Activated CD8-positive, alpha-beta memory T cell treated with anti-CD3 and anti-CD28 coated beads for 24 hours (primary cell): ENCODE measurements at places on chromosomes 2 and 18.

GRCh38 chr2:182831101-182831500 is 35.3 kb downstream of the FRZB start:
- no peak for DNase-seq

GRCh38 chr2:207528980-207529329 is 807 bp upstream of the CREB1 start:
- DNase-seq = no peak

GRCh38 chr2:133085646-133086045 is 415.6 kb upstream of the LYPD1 start:
- DNase-seq = no peak

- no peak for DNase-seq
Observed at GRCh38 chr2:29182920-29183319, 67.7 kb downstream of the CLIP4 start.

- no peak for DNase-seq
Observed at GRCh38 chr2:69677914-69678313, 34.4 kb upstream of the AAK1 start.

DNA sequence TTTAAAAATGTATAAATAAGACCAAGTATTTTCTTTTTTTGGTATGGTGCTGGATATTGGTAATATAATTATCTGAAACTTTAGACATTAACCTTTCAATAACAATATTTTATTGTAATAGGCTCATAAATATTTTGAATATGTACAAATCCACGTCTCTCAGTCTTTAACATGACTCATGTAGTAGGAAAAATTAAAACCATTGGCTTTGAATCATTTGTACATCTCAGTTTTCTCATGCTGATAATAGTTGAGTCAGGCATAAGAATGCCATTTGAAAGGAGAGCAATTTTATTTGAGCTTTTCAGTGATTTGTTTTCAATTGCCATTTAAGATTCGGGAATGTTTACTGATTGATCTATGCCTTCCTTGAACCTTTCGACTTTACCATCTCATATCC is 364.8 kb downstream of the TGIF1 start:
- no peak for DNase-seq

GRCh38 chr2:133732059-133732458 is 163.8 kb upstream of the NCKAP5 start:
- no peak for DNase-seq

DNA sequence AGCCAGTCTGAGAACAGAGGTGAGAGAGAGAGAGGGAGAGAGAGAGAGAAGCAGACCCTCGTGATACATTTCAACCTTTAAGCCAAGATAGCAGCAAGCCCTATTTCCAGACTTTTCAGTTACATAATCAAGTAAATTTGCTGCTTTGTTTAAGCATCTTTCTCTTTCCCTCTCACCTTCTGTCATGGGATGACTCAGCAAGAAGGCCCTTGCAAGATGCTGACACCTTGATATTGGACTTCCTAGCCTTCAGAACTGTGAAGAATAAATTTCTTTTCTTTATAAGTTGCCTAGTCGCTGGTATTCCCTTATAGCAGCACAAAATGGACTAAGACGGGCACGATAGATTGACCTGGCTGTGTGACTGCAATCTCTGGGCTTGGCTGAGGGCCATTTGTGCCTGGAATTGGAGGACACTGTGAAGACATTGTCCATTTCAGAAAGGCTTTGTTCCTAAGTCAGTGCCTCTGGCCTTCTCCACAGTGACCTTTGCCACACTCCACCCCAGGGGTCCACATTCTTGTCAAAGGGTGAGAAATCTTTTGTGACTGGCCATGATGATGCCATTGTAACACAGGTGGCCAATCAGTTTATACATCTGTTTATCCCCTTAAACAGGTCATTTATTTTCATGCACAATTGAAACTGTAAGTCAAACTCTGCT is 51.3 kb upstream of the ITSN2 start:
- no peak for DNase-seq

DNA sequence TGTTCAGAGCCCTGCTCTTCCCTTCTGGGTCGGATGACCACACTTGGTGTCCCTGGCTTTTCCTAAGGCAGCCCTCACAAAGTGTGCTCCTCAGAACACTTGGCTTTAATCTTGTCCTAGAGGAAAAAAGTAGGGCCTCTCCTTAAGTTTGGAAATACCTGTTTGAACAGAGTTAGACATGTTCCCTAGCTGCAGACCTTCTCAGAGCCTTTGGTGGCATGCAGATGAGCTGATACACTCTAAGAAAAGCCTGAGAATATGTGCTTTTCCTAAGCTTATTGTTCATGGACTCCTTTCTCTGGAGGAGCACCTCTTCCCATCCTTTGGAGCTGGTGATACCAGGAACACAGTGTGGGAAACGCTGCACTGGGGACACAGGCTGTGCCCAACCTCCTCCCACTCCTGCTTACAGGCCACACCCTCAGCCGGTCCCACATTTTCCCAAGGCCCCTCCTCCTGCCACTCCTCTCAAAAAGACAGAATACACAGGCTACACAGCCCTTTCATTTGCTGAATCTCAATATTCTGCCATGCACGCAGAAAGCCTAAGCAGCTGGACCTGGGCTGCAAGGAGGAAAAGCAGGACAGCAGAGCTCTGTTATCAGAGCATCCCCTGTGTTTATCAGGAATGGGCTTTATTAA is 443.6 kb downstream of the NBAS start:
- DNase-seq = no peak

DNA sequence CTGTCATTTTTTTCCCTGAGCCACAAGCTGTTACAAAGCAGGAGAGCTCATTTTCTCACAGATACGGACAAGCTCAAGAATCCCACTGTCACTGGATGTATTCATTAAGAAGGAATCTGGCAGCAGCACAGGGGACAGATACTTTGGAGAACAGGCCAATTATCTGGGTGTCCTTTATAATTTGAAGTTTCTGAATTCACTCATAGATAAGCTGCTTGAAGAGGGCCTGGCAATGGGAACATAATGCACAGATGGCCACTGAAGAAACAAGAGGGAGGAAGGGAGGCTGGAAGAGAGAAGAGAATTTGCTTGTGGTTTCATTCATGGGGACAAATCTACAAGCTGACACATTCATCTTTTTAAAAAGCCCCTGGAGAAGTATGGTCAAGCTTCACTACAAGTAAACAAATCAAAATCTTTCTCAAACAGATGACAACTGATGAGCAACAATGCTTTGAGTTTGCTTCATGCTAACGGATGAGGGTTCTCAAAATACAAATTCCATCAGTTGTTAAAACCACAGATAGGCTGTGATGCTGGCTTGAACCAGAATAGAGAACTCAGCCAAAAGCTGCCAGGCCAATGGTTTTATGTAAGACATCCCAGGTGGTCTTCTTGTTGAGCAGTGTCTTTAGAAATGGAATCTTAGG is 11.9 kb downstream of the BCL2 start:
- DNase-seq = no peak

DNA sequence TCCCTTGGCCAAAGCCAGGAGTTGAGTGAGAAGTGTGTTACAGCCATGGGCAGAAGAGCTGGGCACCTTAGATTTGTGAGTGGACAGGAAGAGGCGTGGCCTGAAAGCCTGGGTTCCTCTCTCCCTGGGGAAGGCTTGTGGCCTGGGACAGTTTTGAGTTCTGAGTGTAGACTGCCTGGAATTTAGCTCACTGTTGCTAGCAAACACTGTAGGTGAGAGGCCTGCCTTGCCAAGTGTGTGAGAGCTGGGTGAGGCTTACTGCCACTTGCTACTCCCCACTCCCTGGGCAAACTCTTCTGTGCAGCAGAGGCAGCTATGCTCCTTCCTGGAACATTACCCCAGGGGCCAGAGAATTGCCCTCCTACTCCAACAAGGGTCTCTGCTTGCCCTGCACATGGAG is 150.0 kb upstream of the GALNT5 start:
- DNase-seq = no peak

DNA sequence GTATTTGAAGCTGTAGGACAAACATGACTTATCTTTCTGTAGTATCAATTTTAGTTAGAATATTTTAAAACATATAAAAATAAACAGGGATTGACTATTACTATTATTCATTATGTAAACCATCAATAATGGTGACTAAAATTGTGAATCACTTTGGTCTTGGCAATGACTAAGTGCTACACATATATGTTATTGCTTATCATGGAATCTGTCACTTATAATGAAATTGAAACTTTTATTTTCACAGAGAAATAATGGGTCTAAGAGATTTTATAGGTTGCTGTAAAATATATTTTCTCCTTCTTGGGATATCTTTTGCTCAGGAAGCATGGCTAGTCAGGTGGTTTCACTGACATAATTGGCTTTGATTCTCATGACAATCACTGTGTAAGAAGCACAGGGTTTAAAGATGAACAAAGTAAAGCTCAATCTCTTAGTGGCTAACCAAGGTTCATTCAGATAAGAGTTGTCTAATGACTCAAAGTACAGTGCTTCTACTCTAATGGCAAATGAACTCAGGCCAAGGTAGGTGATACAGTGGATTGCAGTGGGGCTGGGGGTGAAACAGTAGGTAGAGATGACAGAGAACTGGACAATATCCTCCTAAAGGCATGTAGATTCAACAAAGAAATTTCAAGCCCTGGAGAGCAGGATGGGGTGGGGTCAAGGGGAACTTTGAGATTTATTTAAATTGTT is 98.6 kb upstream of the FANCL start:
- no peak for DNase-seq

GRCh38 chr2:28606986-28607441 is 111.2 kb downstream of the PLB1 start:
- no peak for DNase-seq

GRCh38 chr2:205769879-205770278 is 87.6 kb downstream of the NRP2 start:
- DNase-seq = no peak

DNA sequence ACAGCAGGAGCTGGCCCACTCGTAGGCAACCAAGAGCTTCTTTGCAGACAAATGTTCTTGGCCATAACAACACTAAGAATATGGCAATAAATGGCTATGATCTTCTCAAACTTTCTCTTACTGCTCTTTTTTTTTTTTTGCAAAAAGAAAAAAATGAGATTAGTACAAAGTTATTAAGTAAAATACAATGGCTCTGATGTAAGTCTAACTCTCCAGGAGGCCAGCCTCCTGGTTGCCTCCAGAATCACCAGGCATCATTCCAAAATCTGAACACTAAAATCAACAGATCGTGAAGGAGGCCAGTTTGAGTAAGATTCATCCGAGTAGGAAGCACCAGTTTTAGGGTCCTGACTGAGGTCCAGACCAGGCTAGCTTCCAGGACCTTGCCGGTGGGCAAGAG is 20.8 kb upstream of the FIGN start:
- no peak for DNase-seq

- DNase-seq = no peak
Observed at GRCh38 chr2:102591491-102592045, 27.8 kb upstream of the SLC9A2 start.

GRCh38 chr2:158743879-158744278 is 51.2 kb upstream of the DAPL1 start:
- no peak for DNase-seq

GRCh38 chr2:150679456-150680120 is 192.1 kb upstream of the RND3 start:
- no peak for DNase-seq

- no peak for DNase-seq
Observed at GRCh38 chr18:63579616-63580015, 7.5 kb upstream of the SERPINB13 start.
